ENCODE measurements at places on chromosomes 3 and 15.
A peak's percentile ranks its signal among the peaks of the same experiment; 100 is the strongest.

- no peak for DNase-seq
Observed at GRCh38 chr3:153944084-153944483, 177.1 kb upstream of the ARHGEF26 start.

DNA sequence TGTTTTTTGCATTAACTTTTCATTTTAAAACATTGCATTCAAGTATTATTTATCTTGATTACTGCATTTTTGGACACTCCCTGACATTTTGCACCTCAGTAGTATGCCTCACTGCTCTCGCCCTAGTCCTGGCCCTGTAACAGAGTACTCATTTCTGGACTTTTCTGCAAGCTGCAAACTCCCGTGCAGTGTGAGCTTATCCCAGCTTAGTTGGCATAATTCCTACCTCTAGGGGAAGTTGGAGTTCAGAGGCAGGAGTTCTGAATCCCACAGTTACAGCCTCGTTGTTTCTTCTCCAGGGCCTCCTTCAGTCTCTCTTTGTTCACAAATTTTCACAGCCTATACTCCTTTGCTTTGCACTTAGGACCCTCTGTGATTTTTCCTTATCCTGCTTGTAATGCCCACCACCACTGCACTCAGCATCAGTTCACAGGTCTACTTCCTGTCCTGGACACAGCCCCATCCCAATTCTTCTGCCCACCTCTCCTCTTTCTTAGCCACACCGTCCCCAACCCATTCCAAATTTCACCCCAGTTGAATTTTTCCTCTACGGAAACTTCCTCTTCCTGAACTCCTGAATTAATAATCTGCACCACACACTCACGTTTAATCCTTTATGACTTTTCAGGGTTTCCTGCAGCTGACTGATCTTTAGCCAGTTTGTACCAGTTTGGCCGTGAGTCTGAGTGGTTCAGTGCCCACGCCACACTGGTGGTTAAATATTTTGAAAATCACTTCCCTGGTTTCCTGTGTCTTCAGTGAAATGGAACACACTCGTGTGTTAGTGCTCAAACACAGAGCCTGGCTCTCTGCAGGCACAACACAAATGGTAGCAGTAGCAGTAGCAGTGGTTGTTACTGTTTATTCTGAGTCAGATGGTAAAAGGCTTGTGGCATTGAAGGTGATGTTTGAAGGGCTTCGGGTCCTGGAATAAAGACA is 6.3 kb upstream of the CTSH start:
- DNase-seq, result peak; percentile 26

DNA sequence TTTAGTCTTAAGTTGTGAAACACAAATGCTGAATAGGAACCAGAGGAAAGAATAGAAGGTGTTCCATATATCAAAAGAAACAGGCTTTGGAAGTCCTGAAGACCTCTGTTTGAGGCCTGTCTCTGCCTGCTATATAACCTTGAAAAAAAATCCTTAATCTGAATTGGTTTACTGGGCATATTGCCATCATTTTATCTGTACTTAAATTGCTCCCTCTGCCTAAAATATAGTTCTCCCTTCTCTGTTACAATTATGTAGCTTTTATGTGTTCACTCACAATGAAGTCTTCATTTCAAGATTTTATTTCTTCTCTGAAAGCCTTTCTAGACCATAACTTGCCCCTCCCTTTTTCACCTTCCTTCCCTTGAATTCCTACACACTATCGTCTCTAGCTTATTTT is 21.2 kb downstream of the ARL13B start:
- DNase-seq, result no peak

DNA sequence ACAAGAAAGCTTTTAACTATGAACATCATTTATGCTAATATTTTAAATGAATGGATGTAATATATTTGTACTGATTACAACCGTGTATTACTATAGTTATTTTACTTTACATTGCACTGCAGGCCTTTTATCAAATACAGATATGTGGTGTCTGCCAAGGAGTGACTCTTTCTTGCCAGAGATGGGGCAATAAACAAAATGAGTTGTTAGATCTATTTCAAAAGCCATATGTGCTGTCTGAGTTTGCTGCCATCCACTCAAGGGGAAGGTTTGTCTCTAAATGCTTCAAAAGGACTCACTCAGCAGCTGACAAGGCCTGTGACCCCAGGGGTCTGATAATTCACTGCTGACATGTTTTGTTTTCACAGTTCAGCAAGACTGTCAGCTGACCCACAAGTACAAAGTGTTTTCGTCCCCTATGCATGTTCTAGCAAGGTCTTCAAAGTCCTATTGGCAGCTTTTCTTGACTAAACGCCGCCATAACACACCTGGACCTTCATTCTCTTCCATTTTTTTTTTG is 41.3 kb upstream of the ZBED2 start:
- DNase-seq, result no peak

GRCh38 chr3:133943639-133944141 is 48.0 kb upstream of the RAB6B start:
- DNase-seq, result peak; percentile 87
